ENCODE measurements at places on chromosomes 16 and 17.

DNA sequence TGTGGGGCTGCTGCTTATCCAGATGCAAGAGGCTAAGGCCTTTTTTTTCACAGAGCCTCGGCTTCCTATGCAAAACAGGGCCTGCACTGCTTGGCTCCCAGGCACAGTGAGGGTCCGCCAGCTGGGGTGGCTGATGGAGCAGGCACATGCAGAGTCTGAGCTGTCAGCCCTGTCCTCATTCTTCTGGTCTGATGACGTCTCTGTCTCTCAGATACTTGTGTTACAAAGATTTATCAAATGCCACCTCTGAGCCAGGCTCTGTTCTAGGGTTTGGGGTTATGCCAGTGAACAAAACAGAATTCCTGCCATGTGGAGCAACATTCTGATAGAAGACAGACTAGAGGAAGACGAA lies 4.8 kb downstream of the RNF40 start:
- no peak for DNase-seq

GRCh38 chr16:1472974-1473373 lies 1.9 kb downstream of the CLCN7 start:
- DNase-seq: no peak

- peak; percentile 44 for DNase-seq
These were observed 104.7 kb downstream of the MRM1 start for GRCh38 chr17:36705874-36706731.

DNA sequence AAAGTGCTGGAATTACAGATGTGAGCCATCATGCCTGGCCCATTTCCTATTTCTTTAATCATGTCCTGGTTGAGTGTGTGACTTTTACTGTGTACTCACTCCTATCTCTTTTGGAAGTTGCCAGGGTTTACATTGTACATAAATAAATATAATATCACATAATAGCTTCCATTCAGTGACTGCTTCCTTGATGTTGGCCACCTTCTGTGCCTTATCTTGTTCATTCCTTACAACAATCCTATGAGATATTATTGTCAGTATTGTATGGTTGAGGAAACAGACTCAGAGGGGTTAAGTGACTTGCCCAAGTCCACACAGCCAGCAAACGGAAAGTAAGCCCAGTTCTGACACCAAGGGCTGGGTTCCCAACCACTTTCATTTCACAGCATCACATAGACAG lies 16.9 kb downstream of the TMC5 start:
- no peak for DNase-seq

GRCh38 chr17:82316651-82317393 lies 586 bp downstream of the CD7 start:
- no peak for DNase-seq

- no peak for DNase-seq
These were observed 50.6 kb upstream of the STH start for GRCh38 chr17:45948498-45948880.

DNA sequence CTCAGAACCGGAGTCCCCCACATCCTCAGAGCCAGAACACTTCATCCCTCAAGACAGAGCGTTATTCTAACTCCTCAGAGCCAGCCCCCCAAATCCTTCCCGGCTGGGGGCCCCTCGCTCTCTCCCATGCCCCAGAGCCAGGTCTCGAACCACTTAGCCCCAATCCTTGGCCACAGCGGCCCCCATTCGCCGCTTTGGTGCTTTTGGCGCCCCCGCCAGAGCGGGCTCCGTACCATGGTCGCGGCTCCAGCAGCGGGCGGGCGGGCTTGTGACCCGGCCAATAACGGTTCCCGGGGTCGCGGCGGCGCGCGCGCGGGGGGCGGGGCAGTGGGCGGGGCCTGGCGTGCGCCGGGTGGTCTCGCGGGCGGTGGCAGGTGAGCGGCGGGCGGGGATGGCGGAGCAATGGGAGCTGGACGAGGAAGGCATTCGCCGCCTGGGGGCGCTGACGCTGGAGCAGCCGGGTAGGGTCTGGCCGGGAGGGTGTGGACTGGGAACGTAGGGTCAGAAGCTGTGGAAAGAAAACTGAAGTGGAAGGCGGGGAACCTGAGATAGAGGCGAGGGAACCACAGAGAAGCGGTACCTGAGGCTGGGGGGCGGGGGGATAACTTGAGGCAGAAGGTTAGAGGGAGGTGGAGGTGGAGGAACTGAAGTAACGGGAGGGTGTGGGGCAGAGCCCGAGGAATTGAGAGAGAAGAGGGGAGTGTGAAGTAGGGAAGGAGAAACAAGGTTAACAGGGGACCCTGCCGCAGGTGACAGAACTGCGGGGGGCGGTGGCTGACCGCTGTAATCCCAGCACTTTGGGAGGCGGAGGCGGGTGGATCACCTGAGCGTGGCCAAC lies at the start of the genes KCTD19 and LRRC36:
Gene KCTD19, minus strand, starts transcription at position 270 of the 838 bp plus-strand sequence. Its CDS starts 34 bp downstream, at position 236.
Gene LRRC36, plus strand, starts transcription at position 344 of the 838 bp plus-strand sequence. Its CDS starts 48 bp downstream, at position 392.
- no peak for DNase-seq

GRCh38 chr16:49353680-49354079 lies 19.9 kb upstream of the C16orf78 start:
- no peak for DNase-seq

DNA sequence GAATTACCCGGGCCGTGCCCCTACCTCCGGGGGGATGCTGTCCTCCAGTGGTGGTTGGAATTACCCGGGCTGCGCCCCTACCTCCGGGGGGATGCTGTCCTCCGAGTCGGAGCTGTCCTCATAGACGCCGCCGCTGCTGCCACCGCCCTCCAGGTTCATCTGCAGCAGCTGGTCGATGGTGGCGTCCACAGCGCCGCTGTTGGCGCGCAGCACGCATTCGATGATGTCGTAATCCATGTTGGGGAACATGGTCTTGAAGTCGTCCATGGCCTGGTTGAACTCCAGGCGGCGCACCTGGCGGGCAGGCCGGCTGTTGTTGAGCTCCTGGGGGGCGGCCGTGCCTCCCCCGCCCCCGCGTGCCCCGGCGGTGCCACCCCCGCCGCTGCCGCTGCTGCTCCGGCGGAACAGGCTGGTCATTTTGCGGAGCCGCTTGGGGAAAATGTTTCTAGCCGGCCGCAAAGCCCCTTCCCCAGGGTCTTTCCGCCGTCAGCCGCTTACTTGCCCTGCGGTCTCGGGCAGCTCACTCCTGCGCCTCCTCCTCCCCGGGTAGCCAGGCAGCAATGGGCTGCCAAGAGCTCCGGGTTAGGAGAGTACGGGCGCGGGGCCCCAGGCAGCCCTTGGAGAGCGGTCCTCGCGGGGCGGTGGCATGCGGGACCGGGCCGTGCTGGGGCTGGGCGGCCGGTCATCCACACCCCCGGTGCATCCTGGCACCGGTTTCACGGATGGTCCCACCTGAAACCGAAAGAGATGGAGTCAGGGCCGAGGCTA lies 35.5 kb upstream of the MRPS23 start:
- no peak for DNase-seq

DNA sequence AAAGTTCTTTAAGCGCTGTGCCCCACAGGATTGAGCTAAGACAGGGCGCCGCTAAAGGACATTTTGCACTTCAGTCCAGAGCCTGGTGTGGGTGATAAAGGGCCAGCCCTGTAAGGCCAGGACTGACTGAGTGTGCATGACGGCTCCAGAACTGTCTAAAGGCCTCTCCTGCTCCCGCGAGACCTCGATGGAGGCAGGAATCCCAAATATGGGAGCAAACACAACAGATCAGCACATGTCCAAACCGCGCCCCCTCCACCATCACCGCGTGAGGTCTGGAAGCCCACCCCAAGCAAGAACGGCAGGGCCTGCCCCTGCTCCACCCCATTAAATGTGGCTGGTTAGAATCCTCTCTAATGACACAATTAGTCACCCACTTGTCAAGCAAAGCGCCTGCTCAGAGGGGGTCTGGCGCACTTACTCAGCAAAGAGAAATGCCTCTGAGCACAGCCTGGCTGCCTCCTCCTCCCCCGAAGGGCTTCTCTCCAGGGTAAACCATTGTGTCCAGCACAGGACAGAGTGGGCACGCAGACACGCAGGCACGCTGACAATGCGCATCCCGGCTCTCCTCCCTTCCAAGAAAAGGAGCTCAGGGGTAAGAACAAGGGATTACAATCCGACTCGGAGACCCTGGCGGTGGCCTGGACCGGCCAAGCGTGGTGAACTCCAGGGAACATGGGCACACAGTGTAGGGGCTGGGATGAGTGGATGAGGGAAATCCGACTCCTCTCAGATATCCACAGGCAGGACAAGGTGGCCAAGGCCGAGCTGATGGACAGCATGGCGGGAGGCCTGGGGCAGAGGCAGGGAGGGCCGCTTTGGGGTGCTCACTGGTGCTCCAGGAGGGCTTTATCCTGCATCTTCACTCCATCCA lies 1.5 kb downstream of the MXRA7 start:
- DNase-seq: no peak

- no peak for DNase-seq
These were observed 11.8 kb downstream of the PRCD start for GRCh38 chr17:76551685-76552084.

- peak; percentile 5 for DNase-seq
These were observed 17.4 kb downstream of the KRT24 start for GRCh38 chr17:40686192-40686591.

DNA sequence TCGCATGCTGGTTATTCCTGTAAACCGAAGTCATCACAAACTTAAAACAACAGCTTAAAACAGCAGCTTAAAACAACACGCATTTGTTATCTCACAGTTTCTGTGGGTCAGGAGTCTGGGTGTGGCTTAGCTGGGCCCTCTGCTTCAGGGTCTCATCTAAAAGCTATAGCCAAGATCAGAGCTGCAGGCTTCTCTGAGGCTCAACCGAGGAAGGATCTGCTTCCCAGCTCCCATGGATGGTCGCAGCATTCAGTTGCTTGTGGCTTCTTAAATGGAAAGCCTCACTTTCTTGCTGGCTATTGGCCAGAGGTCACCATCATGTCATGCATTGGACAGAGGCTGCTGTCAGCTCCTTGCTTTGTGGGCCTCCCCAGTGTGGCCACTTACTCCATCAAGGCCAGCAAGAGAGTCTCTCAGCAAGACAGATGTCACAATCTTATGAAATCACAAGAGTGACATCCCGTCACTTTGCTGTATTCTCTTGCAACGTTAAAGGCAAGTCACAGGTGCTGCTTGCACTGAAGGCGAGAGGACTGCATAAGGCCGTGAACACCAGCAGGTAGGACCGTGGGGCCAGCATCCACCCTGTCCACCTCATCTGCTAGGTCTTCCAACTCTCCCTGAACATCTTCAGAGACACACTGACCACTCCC lies 117.9 kb upstream of the TNRC6C start:
- no peak for DNase-seq

GRCh38 chr16:4212934-4213296 lies 29.0 kb downstream of the SRL start:
- DNase-seq: no peak

DNA sequence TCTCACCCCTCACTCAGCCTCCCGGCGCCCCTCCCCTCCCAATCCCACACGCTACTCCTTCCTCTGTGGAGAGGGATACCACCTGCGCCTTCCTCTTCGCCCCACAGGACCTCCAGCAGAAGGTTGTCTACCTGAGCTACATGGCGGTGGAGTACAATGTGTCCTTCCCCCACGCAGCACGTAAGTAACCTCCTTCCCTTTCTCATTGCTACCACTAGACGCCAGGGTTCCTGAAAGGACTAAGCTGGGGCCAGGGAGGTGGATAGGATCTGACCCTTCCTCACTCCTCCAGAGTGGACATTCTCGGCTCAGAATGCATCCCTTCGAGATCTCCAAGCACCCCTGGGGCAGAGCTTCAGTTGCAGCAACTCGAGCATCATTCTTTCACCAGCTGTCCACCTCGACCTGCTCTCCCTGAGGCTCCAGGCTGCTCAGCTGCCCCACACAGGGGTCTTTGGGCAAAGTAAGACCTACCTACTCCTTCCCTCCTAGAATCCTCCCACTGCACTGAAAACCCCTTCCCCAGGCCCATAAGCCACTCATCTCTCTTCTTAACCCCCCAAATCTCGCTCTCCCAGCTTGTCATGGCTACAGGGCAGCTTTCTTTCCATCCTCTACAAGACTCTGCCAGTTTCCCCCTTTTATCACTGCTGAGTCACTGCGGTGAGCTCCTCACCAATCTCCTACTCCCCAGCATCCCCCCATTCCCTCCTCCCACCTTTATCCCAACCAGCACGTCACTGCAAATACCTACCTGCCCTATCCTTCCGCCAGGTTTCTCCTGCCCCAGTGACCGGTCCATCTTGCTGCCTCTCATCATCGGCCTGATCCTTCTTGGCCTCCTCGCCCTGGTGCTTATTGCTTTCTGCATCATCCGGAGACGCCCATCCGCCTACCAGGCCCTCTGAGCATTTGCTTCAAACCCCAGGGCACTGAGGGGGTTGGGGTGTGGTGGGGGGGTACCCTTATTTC lies 1.5 kb downstream of the CD68 start:
- no peak for DNase-seq

GRCh38 chr16:57093666-57094564 lies 1.5 kb downstream of the CPNE2 start:
- no peak for DNase-seq

GRCh38 chr17:64747938-64748540 lies 85.9 kb upstream of the SMURF2 start:
- no peak for DNase-seq

DNA sequence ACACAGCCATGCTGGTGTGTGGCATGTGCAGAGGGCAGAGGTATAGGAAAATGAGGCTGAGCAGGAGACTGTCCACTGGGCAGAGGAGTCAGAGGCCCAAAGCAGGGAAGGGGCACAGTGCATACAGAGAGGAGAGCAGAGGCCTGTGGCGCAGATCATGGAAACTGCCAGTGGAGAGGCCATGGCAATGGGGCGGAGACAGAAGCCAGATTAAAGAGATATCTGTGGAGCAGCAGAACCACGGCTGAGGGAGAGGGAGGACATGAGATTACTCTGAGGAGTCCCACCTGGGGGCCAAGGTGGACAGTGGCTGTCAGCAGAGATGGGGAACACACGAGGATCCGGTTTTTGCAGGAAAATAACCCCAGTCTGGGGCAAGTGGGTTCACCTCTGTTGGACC lies 43.3 kb downstream of the RANBP10 start:
- no peak for DNase-seq

DNA sequence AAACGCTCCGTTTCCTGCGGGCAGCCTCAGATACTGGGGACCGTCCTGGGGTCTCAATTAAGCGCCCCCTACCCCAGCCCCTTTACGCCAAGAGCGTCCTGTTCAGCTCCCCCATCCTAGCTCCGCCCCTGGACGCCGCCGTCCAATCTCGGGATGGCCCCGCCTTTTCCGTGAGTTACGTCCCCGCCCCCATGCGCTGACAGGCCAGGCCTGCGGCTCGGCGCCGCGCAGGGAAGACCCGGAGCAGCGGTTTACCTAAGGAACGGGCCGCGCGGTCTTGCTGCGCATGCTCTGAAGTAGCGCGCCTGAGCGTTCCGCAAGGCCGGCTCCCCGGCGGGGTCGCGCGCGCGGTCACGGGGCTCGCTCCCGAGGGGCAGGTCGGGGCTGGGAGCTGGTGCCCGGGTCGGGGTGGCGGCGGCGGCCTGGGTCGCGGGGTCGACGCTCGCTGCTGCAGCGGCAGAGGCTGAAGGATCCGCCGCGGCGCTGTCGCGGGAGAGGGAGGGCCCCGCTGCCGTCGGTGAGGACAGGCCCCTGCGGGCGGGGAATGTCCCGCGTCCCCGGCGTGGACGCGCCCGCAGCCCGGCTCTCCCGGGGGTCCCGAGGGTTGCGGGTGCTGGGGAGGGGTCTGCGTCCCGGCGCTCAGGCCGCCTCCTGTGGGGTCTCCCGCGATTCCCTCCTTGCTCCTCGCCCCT lies at the start of gene FLYWCH1:
Gene FLYWCH1, plus strand, starts transcription at position 294 of the 692 bp plus-strand sequence. CDS start 17,755 bp downstream, outside the sequence.
- DNase-seq: peak; percentile 98

- no peak for DNase-seq
These were observed 227.9 kb downstream of the MSI2 start for GRCh38 chr17:57484081-57484666.

Data from COR-L47 (cell line).